ENCODE measurements at places on chromosomes 13 and 19.

DNA sequence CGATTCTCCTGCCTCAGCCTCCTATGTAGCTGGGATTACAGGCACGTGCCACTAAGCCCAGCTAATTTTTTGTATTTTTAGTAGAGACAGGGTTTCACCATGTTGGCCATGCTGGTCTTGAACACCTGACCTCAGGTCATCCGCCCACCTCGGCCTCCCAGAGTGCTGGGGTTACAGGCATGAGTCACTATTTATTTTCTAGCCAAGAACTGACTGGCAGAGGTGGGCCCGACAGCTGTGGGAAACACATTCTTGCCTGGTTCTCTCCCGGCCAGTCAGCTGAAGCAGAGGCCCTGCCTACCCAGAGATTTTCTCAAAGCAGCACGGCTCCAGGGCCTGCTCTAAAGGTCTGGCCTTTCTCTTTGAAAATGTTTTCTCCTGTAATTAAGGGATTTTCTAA is 108.0 kb downstream of the KCTD15 start:
- peak; percentile 25 for DNase-seq

DNA sequence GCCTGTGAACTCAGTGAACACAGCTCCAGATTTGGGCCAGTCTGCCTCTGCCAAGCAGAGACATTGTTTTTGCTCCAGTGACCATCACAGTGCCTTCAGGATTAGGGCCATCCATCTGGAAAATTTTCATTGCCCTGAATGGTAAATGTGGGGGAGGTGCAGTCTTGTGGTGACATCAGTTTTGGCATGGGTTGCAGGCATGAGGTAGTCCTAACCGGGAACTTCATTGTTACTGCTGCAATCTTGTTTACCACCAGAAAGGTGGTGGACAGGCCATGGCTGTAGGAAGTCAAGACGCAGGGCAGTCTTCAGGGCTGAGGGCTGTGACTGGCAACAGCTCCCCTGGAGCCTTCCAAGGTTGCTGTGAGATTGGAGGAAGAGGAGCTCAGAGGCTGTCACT is 55.2 kb downstream of the SPATA13 start:
- DNase-seq, result peak; percentile 63

GRCh38 chr19:12331211-12331941 is 2.1 kb downstream of the ZNF563 start:
- DNase-seq, result no peak

- DNase-seq, result no peak
These were observed at the start of gene ZNF667 for GRCh38 chr19:56476651-56477428. Gene ZNF667, minus strand, starts transcription at chr19:56477345. Its CDS starts 14,975 bp downstream, at chr19:56462370.

- DNase-seq, result no peak
These were observed 36.1 kb downstream of the CNMD start for GRCh38 chr13:52703482-52703881.

- DNase-seq, result no peak
These were observed 215.2 kb downstream of the NBEA start for GRCh38 chr13:35157143-35157755.

GRCh38 chr13:20873348-20873747 is 29.2 kb downstream of the XPO4 start:
- DNase-seq, result no peak

- no peak for DNase-seq
These were observed 43.7 kb downstream of the FRY start for GRCh38 chr13:32075170-32075851.

- no peak for DNase-seq
These were observed 141.5 kb downstream of the DPF1 start for GRCh38 chr19:38082256-38083118.

- DNase-seq, result no peak
These were observed 430.5 kb downstream of the SLITRK6 start for GRCh38 chr13:85368686-85369085.

GRCh38 chr19:6274756-6275155 is 5.0 kb downstream of the MLLT1 start:
- no peak for DNase-seq

- DNase-seq, result no peak
These were observed 1447.6 kb downstream of the UQCRFS1 start for GRCh38 chr19:27765397-27765796.

DNA sequence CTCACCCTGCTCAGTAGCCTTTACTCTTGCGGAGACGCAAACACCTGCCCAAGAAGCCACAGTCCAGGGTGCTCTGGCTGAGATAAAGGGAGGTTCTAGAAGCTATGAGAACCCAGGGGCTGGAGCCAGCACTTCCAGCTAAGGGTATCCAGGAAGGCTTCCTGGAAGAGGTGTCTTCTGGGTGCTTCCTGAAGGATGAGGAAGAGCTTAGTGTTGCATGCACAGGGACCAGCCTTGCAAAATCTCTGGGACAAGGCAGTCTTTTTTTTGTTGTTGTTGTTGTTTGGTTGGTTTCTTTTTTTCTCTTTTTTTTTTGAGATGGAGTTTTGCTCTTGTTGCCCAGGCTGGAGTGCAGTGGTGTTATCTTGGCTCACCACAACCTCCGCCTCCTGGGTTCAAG is 20.6 kb downstream of the MYBPC2 start:
- no peak for DNase-seq

All from substantia nigra (tissue), 51 donors.